Right lung (tissue), 10 donors: ENCODE measurements at places on chromosomes 2 and 18. TPM values are rescaled to one million over a fixed set of nuclear protein-coding genes. Genes with fewer than 3 reads are reported as not detected.

- no peak for DNase-seq
Observed at GRCh38 chr2:181164699-181165098, 184.3 kb downstream of the UBE2E3 start.

- no peak for DNase-seq
Observed at GRCh38 chr2:112722816-112723546, 2.2 kb downstream of the NT5DC4 start.

Gene ACOXL
- 5.1 TPM for polyA plus RNA-seq

DNA sequence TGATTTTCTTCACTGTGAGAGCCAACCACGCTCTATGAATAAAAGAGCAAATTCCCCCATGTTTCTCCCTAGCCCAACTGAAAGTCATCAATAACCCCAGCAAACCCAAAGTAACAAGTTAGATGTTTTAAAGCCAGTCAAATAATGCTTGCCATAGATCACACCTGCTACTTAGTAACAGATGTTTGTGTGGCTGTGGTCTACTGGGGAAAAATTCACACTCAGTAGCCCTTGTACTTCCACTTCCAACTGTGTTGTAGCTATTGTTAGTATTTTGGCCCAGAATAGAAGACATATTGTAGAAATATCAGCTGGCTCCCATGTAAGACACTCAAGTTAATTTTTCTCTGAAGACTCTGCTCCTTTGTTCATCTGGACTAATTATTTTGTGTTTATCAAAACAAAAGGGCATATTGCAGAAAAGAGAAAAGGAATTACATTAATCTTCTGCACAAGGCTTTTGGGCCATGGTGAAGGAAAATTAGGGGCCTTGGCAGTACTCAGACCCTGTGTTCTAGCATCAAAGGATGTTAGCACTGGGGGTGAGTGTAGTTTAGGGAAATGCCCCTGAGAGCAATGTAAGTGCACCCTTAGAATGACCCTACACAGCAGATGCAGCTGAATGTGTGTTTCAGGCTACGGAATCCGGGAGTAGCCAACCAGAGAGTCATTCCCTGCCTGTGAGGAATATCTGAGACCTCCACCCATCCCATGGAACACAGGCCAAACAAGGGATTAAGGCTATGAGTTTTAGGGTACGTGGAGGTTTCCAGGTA is 521.9 kb downstream of the EPHA4 start:
- no peak for DNase-seq

DNA sequence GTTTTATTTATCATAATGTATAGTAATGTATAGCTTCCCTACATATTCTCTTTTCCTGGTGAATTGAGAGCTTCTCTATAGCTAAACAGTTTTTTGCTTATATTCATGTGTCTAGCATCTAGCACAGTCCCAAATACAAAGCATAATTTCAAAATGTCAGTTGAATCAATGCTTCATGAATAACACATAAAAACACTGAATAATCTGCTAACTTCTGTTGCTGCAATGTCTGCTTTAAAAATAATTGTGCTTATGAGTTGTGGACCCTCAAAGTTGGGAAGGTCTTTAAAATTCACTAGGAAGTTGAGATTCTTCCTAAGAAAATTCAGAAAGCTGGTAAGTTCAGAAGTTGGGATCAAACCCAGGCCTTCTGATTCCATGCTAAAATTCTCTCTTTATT is 600.9 kb upstream of the FAM98A start:
- no peak for DNase-seq

DNA sequence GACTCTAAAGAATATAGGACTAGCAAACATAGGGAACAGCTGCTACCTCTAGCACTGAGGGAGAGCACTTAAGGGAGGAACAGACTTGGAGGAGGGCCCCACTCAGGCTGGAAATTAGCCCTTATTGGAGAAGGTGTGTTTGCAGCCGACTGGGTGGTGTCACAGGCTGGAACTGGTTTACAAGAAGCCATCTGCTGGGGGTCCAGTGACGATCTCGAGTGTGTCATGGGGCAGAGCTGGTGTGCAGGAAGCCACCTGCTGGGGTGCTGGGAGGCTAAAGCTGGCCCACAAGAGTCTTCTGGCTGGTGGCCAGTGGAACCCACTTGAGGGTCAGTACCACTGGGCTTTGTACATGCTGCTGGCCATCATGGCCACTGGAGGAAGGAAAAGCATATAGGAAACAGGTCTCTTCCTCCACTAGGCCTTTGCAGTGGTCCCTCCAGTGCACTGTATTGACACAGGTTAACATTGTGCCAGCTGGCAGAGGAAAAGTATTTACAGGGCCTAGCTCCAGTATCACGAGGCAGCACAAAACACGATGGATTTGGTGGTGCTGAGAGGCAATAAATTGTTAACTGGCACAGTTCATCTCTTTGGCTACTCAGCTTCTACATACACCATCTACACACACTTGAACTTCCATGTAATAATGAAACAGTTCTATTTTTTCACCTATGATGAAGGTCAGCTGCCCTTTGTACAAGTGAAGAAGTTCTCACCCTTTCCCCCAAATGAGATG is 43.6 kb downstream of the MAP3K20 start:
- DNase-seq: no peak
